ENCODE measurements at places on chromosomes 12 and 14.

GRCh38 chr12:122089077-122089476, 10.5 kb downstream of the MLXIP start:
- DNase-seq = no peak

GRCh38 chr14:69882915-69883314, 3.7 kb downstream of the SMOC1 start:
- no peak for DNase-seq

GRCh38 chr12:63995512-63995911, 151.0 kb downstream of the SRGAP1 start:
- DNase-seq = no peak

- no peak for DNase-seq
These were observed 4.0 kb upstream of the ZNF385A start for GRCh38 chr12:54388237-54389133.

DNA sequence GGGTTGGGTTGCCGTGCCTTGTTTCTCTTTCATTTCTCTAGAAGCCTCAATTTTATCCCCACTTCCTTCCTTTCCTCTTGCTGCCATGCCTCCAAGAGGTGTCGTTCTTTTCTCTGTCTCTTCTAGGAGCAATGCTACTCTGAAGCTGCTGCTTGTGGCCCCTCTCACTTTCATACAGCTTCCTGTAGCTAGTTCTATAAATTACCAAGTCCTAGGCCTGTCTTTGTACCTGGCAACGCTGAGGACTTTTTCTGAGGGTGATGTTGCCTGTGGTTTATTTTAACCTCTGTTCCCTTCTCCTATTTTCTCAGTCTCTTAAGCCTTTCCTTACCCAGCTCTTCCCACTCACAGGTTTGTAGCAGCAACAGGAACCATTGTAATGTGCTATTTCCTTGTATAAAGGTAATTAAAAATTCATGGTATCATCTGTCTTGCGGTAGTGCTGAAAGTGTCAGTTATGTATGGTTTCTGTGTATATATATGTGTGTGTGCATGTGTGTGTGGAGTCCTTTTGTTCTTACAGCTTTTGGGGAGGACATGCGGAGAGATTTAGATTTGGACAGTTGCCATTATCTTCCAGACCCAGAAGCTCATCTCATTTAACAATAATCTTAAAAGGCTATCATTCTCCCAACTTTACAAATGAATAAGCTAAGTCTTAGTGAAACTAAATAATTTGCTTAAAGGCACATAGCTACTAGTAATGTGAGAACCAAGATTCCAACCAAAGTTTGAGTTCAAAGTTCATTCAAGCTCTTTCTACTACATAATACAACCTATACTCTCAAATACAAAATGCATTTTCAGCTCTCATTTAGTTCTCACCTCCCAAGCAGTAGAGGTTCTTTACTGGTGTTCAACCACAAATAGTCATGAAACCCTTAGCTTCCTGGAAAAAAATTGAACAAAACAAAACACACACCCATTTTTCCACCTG, 43.8 kb downstream of the DDHD1 start:
- DNase-seq = no peak

- DNase-seq = no peak
These were observed 225.5 kb downstream of the CCDC91 start for GRCh38 chr12:28415755-28416154.

DNA sequence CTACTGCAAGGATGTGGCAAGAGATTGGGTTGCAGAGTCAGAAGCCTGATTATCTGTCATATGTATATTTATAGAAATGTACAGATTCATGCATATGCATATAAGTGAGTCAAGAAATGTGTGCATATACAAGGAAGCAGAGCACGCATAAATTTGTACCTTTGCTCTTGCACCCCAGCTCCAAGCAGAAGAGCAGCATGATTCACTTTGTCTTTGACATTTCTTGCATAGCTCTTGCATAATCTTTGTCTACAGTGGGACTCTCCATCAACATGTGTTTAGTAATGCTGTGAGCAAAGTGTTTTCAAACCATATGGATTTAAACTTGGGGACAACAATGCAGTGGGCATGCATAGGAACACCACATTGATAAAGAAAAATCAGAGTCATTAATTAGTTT, 330.7 kb upstream of the DCN start:
- DNase-seq = no peak

DNA sequence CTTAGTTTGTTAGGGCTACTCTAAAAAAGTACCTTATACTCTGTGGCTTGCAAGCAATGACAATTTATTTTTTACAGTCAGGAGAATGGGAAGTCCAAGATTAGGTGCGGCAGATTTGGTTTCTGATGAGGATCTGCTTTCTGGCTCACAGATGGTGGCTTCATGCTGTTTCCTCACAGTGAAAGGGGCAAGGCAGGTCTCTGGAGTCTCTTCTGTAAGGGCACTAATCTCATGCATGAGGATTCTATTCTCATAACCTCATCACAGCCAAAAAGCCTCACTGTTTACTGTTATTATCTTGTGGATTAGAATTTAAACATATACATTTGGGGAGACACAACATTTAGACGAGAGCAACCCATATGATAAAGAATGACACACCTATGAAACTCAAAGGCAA, 1957.4 kb upstream of the SEL1L start:
- no peak for DNase-seq

DNA sequence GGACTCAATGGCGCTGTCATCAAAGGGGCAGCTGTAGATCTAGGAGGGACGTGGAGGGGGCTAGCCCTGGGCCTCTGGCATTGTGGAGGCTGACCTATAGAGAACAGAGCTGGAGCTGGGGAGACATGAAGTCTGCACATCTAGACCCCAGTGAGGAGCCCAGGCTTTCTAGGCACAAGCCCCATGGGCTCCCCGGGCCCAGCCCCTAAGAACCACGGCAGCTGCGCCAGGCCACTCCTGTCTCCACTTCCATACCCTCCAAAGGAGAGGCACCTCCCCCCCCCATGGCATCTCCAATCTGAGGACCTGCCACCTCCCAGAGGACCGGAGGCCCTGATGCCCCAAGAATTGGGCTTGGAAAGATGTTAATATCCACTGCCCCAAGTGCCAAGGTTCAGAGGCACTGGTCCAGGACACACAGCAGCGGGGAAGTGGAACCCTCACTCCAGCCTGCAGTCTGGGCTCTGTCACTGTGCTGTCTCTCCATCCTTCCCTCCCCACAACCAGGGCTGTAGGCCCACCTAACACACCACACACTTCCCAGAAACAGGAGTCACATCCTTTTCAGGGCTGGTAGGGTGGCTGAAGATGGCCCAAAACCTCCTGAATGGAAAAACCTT, 4.5 kb downstream of the ANKRD9 start:
- no peak for DNase-seq

DNA sequence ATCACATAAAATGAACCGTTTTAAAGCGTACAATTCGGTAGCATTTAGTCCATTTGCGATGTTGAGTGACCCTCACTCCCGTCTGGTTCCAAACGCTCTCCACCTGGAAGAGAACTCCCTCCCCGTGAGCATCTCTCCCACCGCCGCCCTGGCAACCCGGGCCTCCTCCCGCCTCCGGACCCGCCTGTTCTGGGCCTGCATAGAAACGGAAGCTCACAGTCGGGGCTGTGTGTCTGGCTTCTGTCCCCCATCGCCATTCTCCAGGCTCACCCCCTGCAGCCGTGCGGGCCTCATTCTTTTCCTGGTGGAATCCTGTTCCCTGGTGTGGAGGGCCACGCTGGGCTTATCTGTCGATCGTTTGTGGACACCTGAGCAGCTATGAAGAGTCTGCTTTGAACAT, 17.3 kb downstream of the LRCOL1 start:
- DNase-seq = no peak

GRCh38 chr12:50022903-50023302, 2.4 kb downstream of the RACGAP1 start:
- DNase-seq = no peak

- DNase-seq = no peak
These were observed 14.3 kb downstream of the MYL2 start for GRCh38 chr12:110906083-110906482.

DNA sequence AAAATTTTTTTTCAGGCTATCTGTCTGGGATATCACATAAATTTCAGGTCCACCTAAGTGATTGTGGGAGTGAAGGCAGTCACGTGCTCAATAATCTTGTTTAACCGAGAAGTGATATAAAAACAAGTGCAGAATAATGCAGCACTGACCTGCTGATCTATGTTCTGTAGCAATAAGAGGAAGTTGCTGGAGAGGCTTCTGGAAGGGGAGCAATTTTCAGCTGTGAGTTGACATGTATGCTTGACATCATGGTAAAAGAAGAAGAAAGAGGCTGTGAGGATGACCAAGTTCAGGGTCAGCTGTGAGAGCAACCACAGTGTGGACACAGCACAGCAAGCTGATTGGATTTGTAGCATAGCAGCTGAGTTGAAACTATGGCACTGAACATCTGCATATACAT, 172.0 kb upstream of the PELI2 start:
- no peak for DNase-seq

DNA sequence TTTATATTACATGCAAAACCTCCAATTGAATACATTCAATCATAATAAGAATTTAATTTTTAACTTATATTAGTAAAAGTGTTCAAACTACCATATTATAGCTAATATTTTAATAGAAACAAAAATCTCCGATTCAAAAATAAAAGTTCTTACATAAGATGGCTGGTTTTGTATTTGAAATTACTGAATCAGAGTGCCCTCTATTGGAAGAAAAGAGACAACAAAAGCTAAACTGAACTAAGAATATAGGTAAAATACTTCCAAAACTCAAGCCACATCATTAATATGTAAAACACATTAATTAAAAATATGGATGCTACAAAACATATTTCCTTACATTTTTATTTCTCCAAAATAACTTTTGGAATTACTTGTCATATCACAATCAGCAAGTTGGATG, 120.3 kb downstream of the GARIN6 start:
- DNase-seq = no peak

GRCh38 chr14:34368971-34369647, 92.9 kb downstream of the SPTSSA start:
- DNase-seq = no peak

GRCh38 chr14:61749264-61749663, 13.0 kb upstream of the SNAPC1 start:
- DNase-seq = no peak

GRCh38 chr12:4012977-4013968, 140.1 kb upstream of the PARP11 start:
- DNase-seq = no peak

DNA sequence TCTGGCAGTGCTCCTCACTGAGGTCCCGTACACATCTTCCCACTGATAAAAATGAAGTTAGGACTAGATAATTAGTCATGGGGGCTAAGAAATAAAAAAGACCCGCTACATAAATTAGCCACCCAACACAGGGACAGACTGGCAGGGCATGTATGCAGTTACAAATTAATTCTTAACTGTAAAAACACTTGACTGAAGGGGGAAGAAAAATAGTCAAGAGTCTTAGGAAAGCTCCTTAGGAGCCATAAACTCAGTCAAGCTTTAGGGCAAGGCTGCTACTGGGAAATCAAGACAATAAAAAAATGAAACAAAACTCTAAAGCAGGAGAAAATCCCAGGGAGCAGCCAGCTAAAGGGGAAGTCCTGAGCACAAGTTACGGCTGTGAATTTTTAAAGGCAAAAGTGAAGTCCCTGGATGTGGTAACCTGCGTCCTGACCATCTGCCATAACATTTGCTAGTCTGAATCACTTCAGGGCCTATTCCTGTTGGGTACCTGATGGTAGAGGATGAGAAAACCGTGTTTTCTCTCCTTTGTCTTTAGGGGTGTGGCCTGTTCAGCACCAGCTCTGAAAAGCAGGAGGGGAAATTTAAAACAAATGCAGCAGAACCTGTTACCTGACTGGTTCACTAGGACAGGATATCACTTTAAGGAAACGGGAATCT, 7.5 kb upstream of the NPFF start:
- DNase-seq = no peak

- no peak for DNase-seq
These were observed 105.7 kb downstream of the PDE3A start for GRCh38 chr12:20474016-20474415.

GRCh38 chr12:116068371-116068770, 209.1 kb downstream of the MED13L start:
- no peak for DNase-seq

DNA sequence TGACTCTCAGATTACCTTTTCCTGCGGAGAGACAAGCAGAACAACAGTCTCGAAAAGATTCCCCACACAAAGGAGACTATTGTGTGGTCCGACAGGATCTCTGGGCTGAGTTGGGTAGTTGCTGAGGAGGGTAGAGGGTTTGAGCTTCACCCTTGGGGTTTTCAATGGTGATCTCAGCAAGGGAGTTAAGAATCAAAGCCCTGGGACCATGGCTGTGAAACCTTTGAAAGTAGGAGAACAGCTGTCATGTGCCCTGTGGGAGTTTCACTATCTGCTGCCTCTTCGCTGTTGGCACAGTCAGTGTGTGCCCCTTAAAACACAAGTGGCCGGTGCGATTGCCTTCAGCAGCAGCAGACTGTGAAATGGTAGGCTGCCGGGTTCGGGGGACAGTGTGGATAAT, 14.2 kb upstream of the PLEK2 start:
- no peak for DNase-seq

DNA sequence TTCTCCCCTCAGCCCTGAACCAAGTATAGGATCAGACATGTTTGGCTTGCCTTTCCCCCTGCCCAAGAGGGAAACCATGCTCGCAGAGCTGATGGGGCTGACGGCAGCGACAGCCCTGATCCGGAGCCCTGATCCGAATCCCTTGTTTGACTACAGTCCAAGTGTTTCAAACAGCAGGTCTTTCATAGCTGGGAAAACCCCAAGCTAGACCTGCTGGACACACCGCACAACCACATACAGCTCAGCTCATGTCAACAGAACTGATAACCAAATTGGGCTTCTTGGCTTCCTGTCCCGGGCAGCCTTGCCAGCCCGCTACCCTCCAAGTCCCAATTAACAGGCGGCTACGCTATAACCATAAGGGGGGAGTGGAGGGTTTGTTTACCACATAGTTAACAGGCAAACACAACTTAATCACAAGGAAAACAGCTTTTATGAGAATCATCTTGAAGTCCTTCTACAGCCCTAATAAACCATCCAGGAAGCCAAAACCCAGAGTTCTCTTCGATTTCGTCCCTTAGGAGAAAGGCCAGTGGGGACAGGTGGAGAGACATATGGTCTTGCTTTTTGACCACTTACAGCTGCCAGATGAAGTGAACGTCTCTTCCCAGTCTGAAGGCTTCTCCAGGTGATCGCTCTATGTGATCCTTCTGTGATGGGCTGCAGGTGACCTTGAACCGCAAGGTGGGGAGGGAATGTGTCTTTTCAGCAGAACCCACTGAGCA, 64.5 kb upstream of the MANSC4 start:
- no peak for DNase-seq

GRCh38 chr12:101642115-101643067, 47.6 kb downstream of the MYBPC1 start:
- no peak for DNase-seq

DNA sequence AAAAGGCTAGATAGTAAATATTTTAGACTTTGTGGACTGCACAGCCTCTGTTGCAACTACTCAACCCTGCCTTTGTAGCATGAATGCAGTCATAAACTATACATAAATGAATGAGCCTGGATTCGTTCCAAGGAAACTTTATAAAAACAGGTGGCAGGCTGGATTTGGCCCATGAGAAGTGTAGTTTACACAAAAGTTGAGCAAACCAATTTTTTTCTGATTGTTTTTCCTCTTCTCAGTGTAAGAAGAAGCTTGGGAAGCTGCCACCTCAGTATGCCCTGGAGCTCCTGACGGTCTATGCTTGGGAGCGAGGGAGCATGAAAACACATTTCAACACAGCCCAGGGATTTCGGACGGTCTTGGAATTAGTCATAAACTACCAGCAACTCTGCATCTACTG, 9.5 kb downstream of the OAS1 start:
- no peak for DNase-seq

Data from stimulated activated CD8-positive, alpha-beta memory T cell treated with anti-CD3 and anti-CD28 coated beads, Interleukin-4, amount 100 ng/mL, for 1 hour (primary cell).